ENCODE measurements at places on chromosomes 16 and 17. TPM values are rescaled to one million over a fixed set of nuclear protein-coding genes. Genes with fewer than 3 reads are reported as not detected.

FN3KRP gene
- 16.0 TPM for total RNA-seq

KRTAP4-3 gene
- not detected for total RNA-seq

MSLN gene
- total RNA-seq, result not detected

LRRC37A gene
- 0.56 TPM for total RNA-seq

ADAM11 gene
- 0.15 TPM for total RNA-seq

CDRT4 gene
- not detected for total RNA-seq

PPY gene
- not detected for total RNA-seq

SLC38A7 gene
- total RNA-seq, result 12.1 TPM

LRRC75A gene
- not detected for total RNA-seq

CORO1A gene
- 0.15 TPM for total RNA-seq

TBC1D28 gene
- not detected for total RNA-seq

PRM1 gene
- not detected for total RNA-seq

MPP2 gene
- 7.6 TPM for total RNA-seq

HOXB7 gene
- total RNA-seq, result not detected

SPNS3 gene
- not detected for total RNA-seq

MAFG gene
- total RNA-seq, result 15.5 TPM

AGRP gene
- not detected for total RNA-seq

PLLP gene
- 0.37 TPM for total RNA-seq

SLC16A6 gene
- 0.06 TPM for total RNA-seq

ZFP3 gene
- 2.2 TPM for total RNA-seq

ALOX15 gene
- not detected for total RNA-seq

OR2C1 gene
- total RNA-seq, result not detected

C16orf46 gene
- 2.1 TPM for total RNA-seq

CCDC200 gene
- not detected for total RNA-seq

PRR29 gene
- 0.49 TPM for total RNA-seq

TMEM114 gene
- not detected for total RNA-seq
